ENCODE measurements at places on chromosomes 7 and 10.

DNA sequence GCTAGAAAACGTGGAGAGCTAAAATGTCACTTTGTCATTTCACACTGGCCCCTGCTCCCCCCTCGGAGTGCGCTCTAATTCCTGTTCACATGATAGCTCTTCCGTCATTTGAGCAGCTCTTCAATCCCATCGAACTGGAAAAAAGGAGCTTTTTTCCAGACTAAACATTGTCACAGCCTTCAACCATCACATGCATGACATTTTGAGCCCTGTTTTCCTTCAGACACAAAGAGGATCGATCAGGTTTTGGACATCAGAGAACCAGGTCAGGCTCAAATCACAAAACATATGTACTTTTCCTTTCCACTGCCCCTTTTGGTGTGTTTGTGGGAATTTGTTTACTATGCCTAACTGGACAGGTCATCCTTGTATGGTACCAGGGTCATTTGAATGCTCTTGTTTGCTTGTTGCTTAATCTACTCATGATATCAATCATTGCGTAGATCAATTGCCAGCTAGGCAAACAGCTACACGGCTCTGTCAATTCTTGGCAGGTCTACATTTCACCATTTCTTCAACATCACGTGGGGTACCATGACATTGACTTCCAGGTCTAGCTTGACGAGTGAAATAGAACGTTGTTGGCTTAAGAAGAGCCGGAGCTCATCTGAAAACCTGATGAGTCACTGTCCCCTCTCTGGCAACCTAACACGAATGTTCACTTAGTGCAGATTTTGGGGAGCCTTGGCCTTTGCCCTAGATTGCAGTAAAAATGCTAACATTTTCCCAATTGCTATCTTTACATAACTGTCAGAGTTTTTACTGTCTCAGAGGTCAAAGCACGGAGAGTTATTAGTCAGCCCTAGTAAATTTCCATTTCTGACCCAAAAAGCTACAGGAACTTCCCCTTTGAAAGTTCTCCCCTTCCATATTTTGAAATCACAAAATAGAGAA, 87.3 kb downstream of the LYZL2 start:
- peak; percentile 63 for DNase-seq

- no peak for DNase-seq
Observed at GRCh38 chr10:76921383-76922010, 716.1 kb downstream of the KCNMA1 start.

GRCh38 chr10:5978230-5978489, 817 bp upstream of the IL15RA start:
- no peak for DNase-seq

GRCh38 chr10:17836942-17837341, 27.8 kb downstream of the MRC1 start:
- DNase-seq: peak; percentile 69

GRCh38 chr10:111973826-111974225, 209.7 kb downstream of the GPAM start:
- no peak for DNase-seq

- peak; percentile 1 for DNase-seq
Observed at GRCh38 chr10:80855348-80855971, 317.8 kb downstream of the SH2D4B start.

- no peak for DNase-seq
Observed at GRCh38 chr7:74039337-74039736, 11.4 kb downstream of the ELN start.

DNA sequence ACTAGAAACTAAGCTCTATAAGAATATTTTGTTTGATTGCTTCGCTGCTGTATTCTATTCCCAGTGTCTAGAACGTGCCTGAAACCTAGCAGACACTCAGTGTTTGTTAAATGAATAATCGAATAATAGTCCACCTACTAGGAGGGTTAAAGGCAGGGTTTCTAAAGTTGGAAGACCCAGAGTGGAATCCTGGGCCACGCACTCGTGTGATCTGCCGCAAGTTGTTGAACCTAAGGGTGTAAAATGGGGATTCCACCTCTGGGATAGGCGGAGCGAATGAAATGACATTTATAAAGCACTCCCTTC, 702 bp upstream of the AGFG2 start:
- no peak for DNase-seq

DNA sequence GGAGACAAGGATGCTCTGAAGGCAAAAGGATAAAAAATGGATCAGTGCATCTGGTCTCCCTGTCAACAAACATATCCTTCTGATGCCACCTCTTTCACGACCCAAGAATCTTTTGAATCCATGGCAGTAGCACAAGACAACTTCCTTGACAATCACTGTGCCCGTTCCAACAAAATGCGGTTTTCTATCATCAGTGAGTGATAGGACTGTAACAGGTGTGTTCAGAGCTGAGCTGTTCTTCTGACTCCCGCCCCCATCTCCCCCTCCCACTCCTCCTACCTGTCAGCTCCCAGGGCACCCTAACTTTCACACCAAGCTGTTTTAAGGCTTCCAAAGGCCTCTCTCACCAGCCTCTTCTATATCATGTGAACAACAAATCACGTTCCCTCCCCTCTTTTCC, 74.8 kb downstream of the PARD3 start:
- DNase-seq: no peak

GRCh38 chr10:70186571-70186970, 16.3 kb upstream of the SAR1A start:
- DNase-seq: no peak

- DNase-seq: peak; percentile 14
Observed at GRCh38 chr7:122762071-122762470, 59.3 kb upstream of the RNF148 start.

DNA sequence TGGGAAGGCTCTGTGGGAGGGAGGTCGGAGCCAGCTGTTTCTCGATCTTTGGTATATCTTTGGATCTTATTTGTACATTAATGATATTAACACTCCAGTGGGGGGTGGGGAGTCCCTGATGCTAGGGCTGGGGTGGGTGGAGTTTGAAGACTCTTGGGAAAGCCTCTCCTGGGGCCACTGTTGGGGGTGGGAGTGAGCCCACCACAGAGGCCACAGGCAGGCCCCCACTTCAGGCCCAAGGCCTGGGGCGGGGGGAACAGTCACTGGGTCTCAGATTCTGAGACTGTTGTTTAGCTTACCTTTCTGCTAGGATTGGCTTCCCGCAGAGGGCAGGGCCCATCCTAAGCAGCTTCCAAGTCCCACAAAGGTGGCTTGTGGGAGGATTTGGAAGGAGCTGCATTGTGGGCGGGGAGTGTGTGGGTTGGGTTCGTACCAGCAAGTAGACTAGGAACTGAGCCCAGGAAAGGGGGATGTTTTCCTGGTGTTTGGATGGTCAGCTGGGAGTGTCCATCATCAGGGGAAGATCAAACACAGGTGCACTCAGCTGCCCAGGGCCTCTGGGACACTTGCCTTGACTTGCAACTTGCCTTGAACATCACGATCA, 11.9 kb downstream of the YKT6 start:
- DNase-seq: no peak

GRCh38 chr10:103231047-103231551, 14.6 kb upstream of the RPEL1 start:
- DNase-seq: peak; percentile 96

- no peak for DNase-seq
Observed at GRCh38 chr10:118392761-118393160, 50.6 kb upstream of the FAM204A start.

DNA sequence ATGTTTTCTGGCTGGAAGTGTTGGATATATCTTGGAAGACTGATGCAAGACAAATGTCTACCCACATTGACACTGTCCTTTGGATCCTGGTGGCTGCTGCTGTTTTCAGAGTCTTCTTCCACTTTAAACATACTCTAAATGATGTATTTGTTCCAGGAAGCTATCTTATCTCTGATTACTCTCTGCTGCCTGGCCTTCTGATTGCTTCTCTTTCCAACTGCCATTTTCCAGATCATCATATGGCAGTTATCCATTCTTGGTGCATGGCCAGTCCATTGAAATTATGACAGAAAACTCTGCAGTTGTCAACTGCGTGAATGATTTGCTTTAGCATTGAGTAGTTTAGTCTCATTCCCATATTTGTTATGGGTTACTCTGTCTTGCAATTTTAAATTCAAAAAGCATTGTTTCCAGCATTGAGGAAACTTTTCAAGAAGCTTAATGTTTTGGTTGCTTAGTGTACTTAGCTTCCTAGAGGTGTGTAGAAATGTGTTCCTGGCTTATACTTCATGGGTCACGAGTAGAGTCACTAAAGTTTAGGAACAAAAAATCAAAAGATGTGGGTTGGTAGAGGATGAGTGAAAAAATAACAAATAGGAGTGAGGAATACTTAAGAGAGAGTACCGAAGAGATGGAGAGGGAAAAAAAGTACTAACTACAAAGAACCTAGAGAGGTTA, 268.3 kb upstream of the MTPN start:
- no peak for DNase-seq

- no peak for DNase-seq
Observed at GRCh38 chr10:79331226-79331625, 16.0 kb upstream of the PPIF start.

- DNase-seq: no peak
Observed at GRCh38 chr7:30785786-30786185, 14.6 kb downstream of the MINDY4 start.

DNA sequence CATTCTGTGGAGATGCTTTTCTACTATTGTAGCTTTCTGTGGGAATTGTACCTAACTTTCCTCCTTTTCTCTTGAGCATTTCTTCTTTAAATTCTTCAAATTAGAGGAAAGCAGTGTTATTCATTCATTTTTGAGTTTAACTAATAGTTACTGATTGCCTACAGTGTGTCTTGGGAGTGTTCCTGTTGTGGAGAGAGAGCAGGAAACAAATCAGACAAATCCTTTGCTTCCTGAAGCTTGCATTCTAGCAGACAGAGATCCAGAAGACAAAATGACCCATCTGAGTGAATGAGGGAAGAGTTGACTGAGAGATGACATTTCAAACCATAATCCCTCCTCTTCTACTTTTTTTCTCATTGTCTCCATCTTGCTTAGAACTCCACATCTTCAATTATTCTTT, 170.4 kb downstream of the SUGCT start:
- DNase-seq: no peak

- no peak for DNase-seq
Observed at GRCh38 chr7:4226524-4226882, 455.6 kb upstream of the FOXK1 start.

DNA sequence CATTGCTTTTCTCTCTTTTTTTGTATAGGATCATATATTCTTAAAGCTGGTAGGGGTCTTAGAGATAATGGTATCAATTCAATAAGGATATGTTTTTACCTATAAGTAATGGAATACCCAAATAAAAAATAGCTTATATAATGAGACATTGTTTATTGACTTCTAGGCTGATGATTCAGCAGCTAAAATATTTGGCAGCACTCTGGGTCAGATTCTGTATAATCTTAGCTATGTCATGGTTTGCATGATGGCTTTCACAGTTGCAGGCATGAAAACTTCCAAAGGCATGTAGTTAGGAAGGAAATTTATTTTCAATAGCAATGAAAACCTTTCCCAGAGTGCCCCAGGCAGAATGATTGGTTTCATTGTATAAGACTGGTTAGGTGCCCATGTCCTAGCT, 32.1 kb upstream of the A1CF start:
- peak; percentile 78 for DNase-seq

- DNase-seq: no peak
Observed at GRCh38 chr7:100363098-100363497, 5.2 kb downstream of the PILRB start.

- DNase-seq: peak; percentile 32
Observed at GRCh38 chr10:16909961-16910792, 93.0 kb upstream of the RSU1 start.
